ENCODE measurements at places on chromosomes 7 and 10.

GRCh38 chr7:11430841-11431240, 401.2 kb downstream of the THSD7A start:
- no peak for DNase-seq

DNA sequence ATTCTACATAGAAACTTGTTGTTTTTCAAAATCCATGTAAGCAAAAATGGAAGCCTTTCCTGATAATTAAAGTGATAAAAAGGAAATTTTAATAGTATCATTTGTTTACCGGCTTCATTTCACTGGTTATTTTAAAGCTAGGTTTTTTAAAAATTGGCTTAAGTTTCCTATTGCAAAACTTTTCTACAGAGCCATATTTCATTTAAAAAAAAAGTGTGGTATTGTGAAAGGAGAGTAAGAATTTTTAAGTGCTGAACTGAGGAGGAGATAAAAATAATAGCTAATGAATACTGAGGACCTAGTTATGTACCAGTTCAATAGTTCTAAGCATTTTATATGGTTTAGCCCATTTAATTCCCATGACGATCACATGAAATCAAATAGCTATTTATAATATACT, 172.2 kb upstream of the COL1A2 start:
- DNase-seq, result no peak

DNA sequence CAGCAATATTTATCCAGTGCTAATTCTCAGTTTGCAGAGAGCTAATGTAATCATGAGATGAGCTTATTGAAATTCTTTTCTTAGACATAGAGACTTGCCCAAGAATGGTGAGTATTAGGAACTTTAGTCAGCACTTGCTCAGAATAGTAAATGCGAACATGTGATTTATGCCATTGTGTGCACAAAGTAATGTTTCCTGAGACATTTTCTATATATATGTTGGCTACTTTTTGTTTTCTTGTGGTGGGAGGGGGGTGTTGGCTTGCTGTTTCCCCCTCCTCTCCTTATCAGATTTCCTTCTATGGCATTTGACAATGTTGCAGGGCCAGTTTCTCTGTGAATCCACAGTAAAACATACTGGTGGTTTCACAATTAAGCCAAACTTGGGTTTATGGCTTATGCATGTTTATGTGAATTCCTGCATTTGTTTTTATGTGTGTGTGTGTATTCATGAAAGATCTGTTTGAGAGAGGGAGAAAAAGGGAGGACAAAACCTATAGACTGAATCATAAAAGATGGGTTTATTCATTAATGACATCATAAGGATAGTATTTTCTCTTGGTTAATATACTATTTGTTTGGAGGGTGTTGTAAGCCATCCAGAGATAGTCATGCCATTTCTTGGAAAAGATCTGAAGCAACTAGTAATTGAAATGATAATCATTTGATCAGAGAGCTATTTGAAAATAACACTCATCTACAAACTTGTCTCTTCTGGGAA, 36.3 kb downstream of the ARID5B start:
- no peak for DNase-seq

DNA sequence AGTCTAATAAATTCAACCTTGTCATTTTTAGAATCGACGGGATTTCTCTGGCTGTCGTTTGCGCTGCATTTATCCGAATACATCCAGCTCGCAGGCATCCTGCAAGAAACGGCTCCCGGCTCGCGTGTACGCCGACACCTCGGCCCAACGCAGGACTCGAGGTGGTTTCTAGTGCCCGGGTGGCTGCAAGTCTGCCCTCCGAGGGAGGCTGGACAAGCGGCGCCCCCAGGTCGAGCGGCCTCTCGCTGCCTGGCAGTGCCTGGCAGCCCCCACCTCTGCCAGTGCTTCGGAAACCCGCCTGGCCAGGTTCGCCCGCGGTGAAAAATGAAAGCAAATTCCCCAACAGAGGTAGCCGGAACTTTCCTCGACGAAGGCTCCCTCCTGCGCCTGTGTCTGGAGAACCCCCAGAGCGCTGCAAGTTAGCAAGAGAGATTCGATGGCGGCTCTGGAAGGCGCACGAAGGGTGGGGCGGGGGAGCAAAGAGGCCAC, 5.7 kb upstream of the ZNF503 start:
- DNase-seq, result no peak

DNA sequence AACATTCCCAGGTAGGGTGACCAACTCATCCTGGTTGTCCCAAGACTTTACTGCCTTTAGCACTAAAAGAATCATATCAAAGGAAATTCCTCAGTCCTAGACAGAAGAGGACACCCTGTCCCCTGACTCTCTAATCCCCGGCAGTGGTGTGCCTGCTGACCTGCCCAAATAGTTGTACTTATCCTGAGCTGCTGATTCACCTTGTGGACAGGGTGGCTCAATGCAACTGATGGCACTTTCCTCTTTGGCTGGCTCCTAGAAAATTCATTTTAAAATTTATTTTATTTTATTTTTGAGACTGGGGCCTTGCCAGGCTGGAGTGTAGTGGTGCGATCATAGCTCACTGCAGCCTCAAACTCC, 111.7 kb downstream of the JCAD start:
- DNase-seq, result no peak

GRCh38 chr10:23364378-23364777, 19.8 kb upstream of the C10orf67 start:
- DNase-seq, result no peak

DNA sequence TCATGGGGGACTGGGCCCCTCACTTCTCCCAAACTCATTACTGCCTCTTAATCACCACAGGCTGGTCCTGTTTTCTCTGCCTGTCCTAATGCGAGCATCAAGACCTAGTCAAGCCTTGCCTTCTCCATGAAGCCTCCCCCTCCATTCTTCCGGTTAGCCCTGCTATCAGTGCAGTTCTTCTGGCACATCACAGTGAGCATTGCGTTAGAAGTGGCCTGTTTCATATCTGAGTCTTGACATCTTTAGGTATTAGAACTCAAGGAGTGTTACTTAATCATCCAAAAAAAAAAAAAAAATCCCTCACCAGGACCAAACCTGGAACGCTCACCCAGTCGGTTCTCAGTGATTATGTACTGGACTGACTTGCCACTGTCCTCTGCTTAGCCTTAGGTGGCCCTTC, 17.4 kb downstream of the SNX10 start:
- no peak for DNase-seq

DNA sequence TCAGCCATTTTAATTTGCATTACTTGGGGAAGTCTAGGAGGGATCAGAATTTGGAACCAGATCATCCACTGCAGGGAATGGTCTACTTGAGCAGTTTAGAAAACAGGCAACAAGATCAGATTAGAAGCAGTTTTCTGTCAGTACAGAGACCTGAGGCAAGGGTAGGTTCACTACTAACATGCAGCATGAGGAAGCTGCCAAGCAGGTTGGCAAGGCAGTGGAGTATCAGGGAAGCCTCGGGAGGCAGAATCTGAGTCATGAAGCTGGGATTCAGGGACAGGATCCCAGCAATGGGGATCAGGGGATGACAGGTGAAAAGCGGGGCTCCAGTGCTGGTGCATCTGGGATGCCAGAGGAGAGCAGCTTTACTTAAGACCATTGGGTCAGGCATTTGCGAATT, 28.1 kb downstream of the ENO4 start:
- no peak for DNase-seq

DNA sequence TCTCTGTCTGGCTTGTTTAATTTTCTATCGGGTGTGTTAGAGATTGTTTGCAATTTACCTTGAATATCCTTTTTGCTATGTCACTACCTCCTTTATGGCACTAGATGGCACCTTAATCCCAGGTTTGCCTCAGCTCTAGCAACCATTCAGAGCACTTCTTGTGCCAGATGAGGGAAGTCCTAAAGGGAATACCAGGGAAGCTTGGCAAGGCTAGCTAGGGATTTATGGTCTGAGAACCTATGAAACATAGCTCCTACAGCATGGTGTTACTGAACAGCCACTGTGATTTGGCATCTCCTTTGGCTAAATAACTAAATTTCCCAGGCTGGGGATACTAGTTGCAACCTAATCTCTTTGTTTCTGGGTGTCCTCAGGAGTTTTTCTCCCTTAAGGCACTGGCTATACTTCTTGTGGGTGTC, 69.0 kb upstream of the VOPP1 start:
- DNase-seq, result peak; percentile 82

- no peak for DNase-seq
Observed at GRCh38 chr10:76190634-76191270, 759.3 kb downstream of the LRMDA start.

All from NCI-H1092 (cell line).